Effector memory CD4-positive, alpha-beta T cell (primary cell): ENCODE measurements at places on chromosomes 3 and 15.

DNA sequence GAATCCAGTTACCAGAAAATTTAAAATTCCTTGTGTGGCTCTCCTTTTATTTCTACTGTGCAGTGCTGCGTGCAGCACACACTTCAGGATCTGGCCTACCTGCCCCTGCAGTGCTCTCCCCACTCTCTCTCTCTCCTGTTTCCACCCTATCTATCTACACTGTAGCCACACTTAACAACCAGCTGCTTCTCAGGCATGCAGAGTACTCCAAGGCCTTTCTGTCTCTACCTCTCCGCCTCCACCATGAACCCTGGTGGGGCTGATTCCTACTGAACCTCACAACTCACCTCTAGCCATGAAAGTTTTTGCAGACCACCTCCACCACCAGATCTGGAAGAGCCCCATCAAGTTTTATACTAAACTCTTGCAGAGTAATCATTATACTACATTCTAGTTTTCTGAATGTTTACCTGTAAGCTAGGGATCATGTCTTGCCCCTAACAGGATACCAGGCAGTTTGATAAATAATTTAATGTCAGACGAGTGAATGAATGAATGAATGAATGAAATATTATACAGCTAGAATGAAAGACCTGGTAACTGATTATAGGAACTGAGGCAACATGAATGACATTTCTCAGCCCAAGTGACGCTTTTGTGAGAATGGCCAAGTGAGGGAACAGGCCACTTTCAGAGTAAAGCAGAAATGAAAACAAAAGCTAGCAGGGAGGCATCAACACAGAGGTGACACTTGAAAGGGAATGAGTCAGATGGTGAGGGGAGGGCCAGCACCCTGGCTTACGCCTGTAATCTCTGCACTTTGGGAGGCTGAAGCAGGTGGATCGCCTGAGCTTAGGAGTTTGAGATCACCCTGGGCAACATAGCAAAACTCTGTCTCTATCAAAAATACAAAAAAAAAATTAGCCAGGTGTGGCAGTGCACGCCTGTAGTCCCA is 363.5 kb downstream of the FOXP1 start:
- H3K27me3 ChIP-seq: no peaks in the 10 kb centered on the region
- no peaks in the 10 kb centered on the region for H3K4me1 ChIP-seq
- H3K36me3 ChIP-seq: no peaks in the 10 kb centered on the region
- H3K27ac ChIP-seq: no peak overlapping the region
- H3K4me3 ChIP-seq: no peak overlapping the region
- DNase-seq: no peak

DNA sequence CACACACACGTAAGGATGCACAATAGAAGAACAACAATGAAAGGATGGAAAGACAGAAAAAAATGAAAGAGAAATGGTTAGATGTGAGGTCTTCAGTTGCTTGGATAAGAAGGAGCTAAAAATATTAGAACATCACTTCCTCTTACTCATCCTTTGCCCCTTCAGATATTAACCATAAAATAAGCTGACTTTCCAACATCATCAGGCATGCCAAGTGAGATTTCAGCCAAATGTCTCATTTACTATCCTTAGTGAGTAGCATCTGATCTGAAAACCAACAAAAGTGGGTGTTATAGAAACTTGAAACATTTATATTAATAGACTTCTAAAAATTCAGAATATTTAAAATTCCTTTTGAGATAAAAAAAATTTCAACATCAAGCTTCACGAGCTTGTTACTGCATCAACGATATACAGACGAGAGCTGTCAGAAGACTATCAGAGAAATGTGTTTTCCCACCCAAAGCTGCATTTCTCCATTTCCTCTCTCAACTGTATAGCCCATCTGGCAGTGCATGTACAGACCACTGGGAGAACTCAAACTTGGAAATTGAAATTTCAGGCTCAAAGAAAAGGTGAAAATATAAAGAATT is 25.4 kb upstream of the LSAMP start:
- no peaks in the 10 kb centered on the region for H3K4me1 ChIP-seq
- no peak for DNase-seq
- no peak overlapping the region for H3K4me3 ChIP-seq
- no peaks in the 10 kb centered on the region for H3K27me3 ChIP-seq

DNA sequence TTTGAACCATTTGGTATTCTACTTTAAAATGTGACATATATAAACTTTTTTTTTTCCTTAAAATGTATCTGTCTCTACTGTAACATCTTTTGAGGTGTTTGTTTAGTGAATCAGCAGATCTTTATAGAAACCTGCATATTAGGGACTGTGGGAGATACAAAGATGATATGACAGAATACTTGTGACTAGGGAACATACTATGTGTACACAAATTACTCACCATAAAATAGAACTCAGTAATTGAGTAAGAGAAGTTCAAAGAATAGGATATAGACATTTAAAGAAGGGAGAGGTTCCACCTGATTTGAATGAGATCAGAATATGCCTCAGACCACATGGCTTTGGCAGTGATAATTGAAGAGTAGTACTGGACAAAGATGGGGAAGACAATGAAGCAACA is 47.9 kb downstream of the ATP2C1 start:
- H3K4me1 ChIP-seq: no peaks in the 10 kb centered on the region
- H3K36me3 ChIP-seq: peaks cover 29% of the 10 kb centered on the region
- no peak overlapping the region for H3K27ac ChIP-seq
- no peak for DNase-seq
- no peak overlapping the region for H3K4me3 ChIP-seq

DNA sequence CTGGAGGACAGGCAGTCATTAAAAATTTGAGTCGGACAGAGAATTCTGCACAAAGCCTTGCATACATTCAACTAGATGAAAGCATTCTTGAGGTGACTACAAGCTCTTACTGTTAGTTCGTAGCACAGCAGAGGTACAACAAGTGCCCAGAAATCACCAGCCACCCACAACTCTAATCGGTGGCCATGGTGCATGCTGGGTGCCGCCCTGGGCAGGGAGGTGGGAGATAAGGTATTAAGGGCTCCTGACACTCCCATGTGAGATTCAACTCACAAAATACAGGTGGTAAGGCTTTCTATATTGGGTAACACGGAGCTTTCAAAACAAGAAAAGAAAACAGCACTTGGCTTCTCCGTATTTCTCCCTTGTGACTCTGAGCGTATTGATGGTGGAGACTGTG is 66.0 kb downstream of the MEIS2 start:
- no peaks in the 10 kb centered on the region for H3K4me1 ChIP-seq
- H3K27me3 ChIP-seq: no peaks in the 10 kb centered on the region
- H3K4me3 ChIP-seq: no peak overlapping the region
- H3K36me3 ChIP-seq: no peaks in the 10 kb centered on the region

DNA sequence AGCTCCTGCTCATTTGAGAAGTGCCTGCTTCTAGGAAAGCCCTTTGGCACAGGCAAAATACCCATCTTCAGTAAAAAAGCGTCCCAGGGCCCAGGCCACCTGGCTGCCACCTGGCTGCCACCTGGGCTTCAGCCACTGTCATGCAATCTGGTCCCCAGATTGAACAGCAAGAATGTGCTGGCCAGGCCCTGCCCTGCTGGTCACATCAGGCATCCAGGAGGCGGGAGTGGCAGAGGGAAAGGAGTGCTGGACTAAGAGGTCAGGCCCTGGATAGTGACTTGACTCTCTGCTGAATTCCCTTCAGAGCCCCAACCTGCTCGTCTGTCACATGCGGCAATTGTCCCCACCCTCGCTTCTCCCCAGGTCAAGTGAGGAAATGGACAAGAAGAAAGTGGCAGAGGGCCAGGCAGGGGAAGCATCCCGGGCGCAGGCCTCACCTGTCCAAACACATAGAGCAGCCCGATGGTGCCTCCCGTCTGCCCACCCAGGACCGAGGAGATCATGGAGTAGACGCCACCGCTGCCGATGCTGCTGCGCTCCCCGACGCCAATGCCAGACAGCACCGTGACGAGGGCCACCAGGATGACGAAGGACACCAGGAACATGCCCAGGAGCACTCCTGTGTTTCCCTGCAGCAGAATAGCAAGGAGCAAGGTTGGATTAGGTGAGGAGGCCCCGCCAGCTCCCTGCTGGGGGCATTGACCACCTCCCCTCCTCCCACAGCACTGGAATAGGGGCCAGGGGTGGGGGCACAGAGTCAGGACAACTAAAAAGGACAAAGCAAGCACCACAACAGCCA is 25.5 kb downstream of the SLC12A8 start:
- no peak overlapping the region for H3K4me3 ChIP-seq
- no peaks in the 10 kb centered on the region for H3K27me3 ChIP-seq
- no peak for DNase-seq
- no peak overlapping the region for H3K27ac ChIP-seq
- H3K4me1 ChIP-seq: no peaks in the 10 kb centered on the region
- H3K36me3 ChIP-seq: no peaks in the 10 kb centered on the region

GRCh38 chr3:60289341-60290121 is 961.7 kb downstream of the FHIT start:
- no peaks in the 10 kb centered on the region for H3K4me1 ChIP-seq
- no peak overlapping the region for H3K27ac ChIP-seq
- H3K36me3 ChIP-seq: no peaks in the 10 kb centered on the region
- H3K27me3 ChIP-seq: no peaks in the 10 kb centered on the region
- DNase-seq: no peak

- peaks cover 3% of the 10 kb centered on the region for H3K4me1 ChIP-seq
- H3K27ac ChIP-seq: no peak overlapping the region
- H3K36me3 ChIP-seq: peaks cover 18% of the 10 kb centered on the region
- H3K27me3 ChIP-seq: no peaks in the 10 kb centered on the region
- no peak for DNase-seq
- H3K4me3 ChIP-seq: no peak overlapping the region
Observed at GRCh38 chr3:152352554-152352953, 83.8 kb downstream of the MBNL1 start.

DNA sequence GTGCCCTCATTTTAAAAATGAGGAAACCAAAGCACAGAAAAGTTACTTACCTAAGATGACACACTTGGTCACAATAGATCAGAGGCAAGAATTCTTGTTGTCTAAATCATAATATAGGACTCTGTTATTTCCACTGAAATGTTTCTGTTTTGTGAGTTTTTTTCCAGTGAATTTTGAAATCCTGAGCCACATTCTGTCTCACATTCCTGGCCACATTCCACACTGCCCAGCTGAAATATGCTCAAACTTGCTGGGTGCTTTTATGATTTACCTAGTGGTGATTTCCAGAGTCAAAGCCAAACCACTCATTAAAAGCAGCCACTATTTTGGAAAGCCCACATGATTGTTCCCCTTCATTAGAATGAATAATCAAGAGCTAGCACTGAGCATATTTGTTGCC is 82.3 kb upstream of the NPHP3 start:
- H3K27me3 ChIP-seq: no peaks in the 10 kb centered on the region
- no peak overlapping the region for H3K4me3 ChIP-seq
- H3K27ac ChIP-seq: no peak overlapping the region
- no peaks in the 10 kb centered on the region for H3K4me1 ChIP-seq
- no peak for DNase-seq

DNA sequence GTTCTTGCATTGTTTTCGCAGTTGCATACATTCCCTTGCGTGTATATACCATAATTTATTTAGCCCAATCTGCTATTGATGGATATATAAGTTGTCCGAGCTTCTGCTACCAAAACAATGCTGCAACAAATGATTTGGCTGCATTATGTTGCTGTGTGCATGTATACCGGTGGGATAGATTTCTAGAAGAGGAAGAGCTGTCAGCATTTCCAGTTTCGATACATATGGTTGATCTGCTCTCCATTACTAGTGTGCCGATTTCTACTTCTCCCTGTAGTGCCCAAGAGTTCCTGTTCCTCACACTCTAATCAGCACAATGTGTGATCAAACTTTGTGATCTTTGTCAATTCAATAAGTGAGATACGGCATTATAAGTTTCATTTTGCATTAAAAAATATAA is 92.8 kb upstream of the NMNAT3 start:
- H3K4me3 ChIP-seq: no peak overlapping the region
- no peaks in the 10 kb centered on the region for H3K4me1 ChIP-seq
- H3K27ac ChIP-seq: no peak overlapping the region
- H3K36me3 ChIP-seq: no peaks in the 10 kb centered on the region

DNA sequence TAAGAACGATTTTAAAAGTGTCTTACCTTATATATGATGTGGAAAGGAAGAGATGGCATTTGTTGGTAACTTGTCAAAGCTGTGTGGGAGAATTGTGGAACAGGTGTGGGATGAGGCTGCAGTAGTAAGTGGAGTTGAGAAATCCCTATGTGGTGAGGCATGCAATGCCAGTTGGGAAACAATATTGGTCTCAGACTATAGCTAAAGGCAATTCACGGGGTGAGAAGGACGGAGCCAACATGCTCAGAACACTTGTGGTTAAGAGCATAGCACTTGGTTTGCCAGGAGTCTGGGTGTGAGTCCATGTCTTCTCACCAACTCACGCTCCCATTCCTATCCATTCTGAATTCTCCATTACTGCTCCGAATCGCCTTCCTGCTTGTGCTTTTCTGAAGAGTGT is 615.6 kb upstream of the ADAMTS9 start:
- no peaks in the 10 kb centered on the region for H3K27me3 ChIP-seq
- no peaks in the 10 kb centered on the region for H3K4me1 ChIP-seq
- no peak overlapping the region for H3K27ac ChIP-seq
- no peak overlapping the region for H3K4me3 ChIP-seq
- no peaks in the 10 kb centered on the region for H3K36me3 ChIP-seq

- H3K27ac ChIP-seq: no peak overlapping the region
- DNase-seq: no peak
- peaks cover 5% of the 10 kb centered on the region for H3K36me3 ChIP-seq
Observed at GRCh38 chr3:155889212-155889611, 18.8 kb downstream of the GMPS start.

DNA sequence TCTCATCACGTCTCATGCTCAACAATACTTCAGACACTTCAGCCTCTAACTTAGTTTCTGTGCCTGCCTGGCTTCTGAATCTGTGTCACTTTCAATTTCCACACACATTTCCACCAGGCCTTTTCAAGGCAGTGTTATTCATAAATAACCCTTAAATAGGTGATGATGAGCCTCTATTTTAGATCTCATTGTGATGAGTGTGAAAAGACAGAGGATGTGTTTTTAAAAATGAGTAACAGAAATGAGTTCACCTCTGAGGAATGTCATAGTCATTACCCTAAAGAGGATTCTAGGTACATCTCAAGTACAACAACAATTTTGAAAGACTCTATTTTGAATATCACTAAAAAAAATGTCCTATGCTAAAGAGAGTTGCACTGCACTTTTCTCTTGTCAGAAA is 64.6 kb downstream of the STAC start:
- H3K4me1 ChIP-seq: no peaks in the 10 kb centered on the region
- no peak overlapping the region for H3K27ac ChIP-seq
- H3K27me3 ChIP-seq: no peaks in the 10 kb centered on the region
- no peak overlapping the region for H3K4me3 ChIP-seq
- no peaks in the 10 kb centered on the region for H3K36me3 ChIP-seq

DNA sequence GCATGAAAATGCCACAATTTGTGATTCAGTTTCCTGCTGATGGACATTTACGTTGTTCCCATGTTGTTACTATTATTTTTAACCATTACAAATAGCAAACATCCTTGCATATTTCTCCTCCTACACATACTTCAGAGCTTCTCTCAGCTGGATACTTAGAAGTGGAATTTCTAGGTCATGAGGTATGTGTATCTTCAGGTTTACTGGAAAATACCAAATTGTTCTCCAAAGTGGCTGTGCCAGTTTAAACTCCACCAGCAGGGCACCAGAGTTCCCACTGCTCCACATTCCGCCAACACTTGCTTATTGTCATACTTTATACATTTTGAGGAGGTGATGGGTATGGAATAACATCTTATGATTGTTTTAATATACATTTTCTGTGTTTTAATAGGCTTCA is 45.7 kb downstream of the PRR23E start:
- no peaks in the 10 kb centered on the region for H3K4me1 ChIP-seq
- H3K27me3 ChIP-seq: no peaks in the 10 kb centered on the region
- H3K27ac ChIP-seq: no peak overlapping the region
- DNase-seq: no peak
- no peaks in the 10 kb centered on the region for H3K36me3 ChIP-seq
- H3K4me3 ChIP-seq: no peak overlapping the region
